ENCODE measurements at places on chromosomes 6 and 20.

DNA sequence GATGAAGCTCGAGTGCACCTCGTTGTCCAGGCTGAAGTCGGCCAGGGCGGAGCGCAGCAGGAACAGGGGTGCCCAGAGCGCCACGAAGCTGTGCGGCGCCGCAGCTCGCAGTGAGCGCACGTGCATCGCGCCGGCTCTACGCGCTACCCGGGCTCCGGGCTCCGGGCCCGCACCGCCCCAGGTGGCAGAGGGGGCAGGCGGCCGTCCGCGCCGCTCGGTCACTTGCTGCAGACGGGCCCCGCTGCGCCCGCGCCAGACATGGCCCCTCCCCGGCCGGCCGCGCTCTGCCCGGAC, 497 bp downstream of the BMP7 start:
- DNase-seq, result no peak

- DNase-seq, result no peak
Observed at GRCh38 chr6:104623052-104623690, 236.5 kb downstream of the HACE1 start.

DNA sequence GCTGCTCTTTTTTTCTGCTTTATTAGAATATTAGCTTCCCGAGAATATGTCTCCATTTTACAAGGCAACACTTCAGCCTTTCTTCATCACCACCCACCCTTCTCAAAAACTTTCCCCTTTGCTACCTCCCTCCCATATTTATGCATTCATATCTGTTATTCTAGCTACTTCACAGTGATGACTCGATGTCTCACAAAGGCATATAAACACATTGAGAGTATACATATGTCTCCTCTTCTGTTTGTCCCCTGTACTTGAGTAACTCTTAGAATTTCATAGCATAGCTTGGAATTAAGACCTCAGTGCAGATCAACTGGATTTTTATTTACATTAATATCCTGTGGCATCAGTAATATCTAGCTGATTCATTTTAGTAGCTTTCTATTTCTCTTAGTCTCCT, 6.5 kb downstream of the RNF144B start:
- DNase-seq, result no peak

- no peak for DNase-seq
Observed at GRCh38 chr6:170097505-170098427, 193.1 kb downstream of the DLL1 start.

GRCh38 chr20:50438986-50439407, 71.2 kb upstream of the PTPN1 start:
- DNase-seq, result no peak

- no peak for DNase-seq
Observed at GRCh38 chr6:53864781-53865180, 70.0 kb downstream of the LRRC1 start.

DNA sequence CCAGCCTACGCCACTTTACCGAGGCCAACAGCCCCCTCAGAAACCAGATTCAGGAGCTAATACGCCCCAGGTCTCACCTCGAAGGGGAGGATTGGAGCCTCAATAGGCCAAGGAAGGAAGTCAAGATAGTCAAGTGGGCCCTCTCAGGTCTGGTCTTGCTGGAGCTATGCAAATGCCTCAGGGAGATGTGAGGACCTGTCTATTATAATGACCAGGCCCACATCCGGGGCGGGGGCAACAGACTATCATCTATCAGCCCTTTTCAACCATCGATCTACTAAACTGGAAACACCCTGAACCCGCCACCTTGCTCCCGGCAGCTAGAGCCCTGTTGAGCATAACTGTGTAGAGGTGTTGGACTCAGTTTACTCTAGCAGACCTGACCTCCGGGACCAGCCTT, 12.7 kb upstream of the GSTA3 start:
- no peak for DNase-seq

- DNase-seq, result no peak
Observed at GRCh38 chr6:121216928-121217327, 117.4 kb downstream of the TBC1D32 start.

DNA sequence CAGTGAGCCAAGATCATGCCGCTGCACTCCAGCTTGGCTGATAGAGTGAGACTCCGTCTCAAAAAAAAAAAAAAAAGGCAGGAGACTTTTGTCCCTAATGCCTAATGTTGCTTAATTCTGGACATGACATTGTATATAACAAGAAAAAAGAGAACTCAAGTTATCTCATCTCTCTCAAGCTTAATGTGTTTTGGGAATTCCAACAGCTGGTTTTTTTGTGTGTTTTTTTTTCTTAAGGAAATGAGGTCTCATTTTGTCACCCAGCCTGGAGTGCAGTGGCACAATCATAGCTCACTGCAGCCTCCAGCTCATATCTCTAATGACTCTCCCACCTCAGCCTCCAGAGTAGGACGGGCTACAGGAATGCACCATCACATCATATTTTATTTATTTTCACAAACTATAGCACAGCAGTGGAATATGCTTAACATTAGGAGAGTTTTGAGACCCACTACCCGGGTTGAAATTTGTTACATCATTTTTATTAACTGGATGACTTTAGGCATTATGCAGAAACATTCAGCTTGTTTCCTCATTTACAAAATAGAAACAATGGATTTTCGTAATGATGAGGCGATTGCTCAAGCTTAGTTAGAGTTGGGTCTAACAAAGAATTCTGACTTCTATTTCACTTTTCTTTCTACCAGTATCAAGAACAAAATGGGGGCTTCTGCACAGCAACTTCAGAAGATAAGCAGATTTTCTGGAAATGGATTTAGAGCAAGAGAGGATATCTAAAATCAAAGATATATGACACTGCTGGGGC, 104.1 kb upstream of the BTN3A2 start:
- no peak for DNase-seq

DNA sequence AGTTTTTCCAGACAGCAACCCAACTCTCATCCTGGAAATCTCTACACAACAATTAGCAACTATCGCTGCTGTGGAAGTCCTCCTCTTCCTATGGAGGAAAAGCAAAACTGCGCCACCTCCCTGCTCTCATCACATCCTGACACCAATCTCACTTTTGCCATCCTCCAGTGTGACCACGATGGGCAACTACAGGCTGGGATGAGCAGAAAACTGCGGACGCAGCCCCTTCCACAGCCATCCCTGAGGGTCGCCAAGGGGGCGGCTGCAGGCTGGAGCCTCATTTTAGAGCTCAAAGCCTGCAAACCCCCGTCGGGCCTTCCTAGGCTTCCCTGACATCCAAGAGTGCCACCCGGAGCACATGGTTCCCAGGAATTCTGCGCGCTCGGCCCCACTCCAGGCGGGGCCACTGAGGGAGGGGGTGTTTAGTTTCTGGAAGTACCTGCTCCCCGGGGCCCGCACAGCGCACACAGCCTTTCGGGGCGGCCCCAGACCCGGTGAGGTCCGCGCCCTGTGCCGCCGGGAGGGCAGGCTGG, 1.2 kb downstream of the TCFL5 start:
- DNase-seq, result no peak

DNA sequence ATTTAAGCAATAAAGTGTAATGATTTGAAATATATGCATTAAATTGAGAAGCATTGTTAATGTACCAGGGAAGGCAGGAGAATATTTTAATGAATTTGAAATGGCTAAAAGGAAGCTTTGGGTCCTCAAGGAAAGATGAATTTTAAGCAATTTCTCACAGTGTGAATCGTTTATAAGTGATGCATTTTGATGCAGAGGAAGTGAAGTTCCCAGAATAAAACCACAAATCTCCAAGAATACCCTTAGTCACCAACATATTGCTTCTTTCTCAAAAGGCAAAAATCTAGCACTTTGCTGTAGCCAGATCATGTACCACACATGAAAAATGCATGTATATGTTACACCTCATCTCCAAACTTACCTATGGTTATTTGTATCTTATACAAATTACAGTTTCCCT, 11.7 kb downstream of the TPD52L1 start:
- no peak for DNase-seq

GRCh38 chr20:22974354-22974753, 60.8 kb upstream of the SSTR4 start:
- no peak for DNase-seq

GRCh38 chr20:62516338-62516737, 40.5 kb upstream of the GATA5 start:
- DNase-seq, result no peak

- no peak for DNase-seq
Observed at GRCh38 chr6:73515204-73515655, 5.6 kb downstream of the EEF1A1 start.

- DNase-seq, result no peak
Observed at GRCh38 chr6:153966001-153966400, 73.0 kb upstream of the OPRM1 start.

GRCh38 chr6:44161997-44162338, 3.3 kb downstream of the CAPN11 start:
- DNase-seq, result no peak

DNA sequence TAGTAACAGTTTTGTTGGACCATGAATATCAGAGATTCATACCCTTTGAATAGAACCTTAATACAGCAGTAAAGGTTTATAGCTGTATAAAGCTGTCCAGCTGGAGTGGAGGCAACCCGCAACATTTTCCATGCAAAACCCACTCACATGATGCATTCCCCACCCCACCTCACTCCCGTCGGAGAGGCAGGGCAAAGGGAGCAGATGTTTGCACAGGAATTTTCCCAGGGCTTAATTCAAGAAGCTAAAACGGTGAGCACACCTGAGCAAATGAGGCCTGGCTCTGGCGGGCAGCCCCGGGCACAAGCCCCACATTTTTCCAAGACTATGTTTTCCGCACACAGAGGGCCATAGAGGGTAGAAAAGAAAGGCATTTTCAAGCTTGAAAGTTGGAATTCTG, 191.7 kb downstream of the FOXC1 start:
- no peak for DNase-seq

DNA sequence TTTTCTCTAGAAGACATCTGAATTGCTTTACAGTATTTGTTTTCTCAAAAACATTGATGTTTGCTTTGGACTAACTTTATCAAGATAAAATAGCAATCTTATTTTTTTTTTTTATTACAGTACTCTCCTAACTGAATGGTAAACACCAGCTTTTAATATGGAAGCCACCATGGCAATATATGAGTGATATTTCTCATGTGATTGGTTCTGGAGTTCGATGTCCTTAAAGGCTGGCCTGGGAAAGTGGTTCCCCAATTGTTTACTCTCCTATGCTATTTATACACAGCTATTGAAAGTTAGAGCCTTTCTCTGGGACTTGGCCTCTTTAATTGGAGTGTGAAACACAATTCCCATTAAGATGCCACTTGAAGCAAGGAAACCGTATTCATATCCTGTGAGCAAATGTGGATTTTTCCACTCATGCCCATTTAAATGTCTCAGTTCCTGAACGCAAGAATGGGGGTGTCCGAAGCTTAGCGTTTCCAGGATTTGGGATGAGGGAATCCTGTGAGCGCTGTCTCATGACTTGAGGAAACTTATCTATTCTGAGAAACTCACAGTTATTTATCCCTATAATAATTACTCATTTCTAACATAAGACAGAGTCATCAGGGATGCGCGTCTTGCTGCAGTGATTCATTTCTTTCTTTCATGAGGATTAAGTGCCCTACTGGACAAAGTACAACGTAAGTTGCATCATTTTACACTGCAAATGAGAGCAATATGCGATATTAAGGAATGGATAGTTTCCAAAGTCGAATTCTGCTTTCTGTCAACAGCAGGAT, 143.3 kb upstream of the PREP start:
- no peak for DNase-seq

GRCh38 chr6:5462856-5463255, 201.5 kb downstream of the FARS2 start:
- DNase-seq, result no peak

DNA sequence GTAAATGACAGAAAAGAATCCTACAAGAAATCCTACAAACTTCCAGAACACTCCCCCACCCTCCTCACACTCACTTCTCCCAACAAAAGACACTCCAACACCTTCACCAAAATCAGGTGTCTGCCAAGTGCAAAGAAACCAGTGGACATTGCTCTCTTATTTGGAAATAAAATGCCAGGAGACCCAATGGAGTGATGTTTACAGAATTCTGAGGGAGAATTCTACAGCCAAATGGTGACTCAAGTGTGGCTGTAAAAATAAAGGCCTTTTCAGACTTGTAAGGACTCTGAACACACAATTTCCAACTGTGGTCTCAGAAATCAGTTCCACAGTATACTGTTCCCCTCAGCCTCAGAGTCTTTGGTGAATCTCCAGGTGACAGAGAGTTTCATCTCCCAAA, 109.6 kb upstream of the CARMIL1 start:
- DNase-seq, result no peak

DNA sequence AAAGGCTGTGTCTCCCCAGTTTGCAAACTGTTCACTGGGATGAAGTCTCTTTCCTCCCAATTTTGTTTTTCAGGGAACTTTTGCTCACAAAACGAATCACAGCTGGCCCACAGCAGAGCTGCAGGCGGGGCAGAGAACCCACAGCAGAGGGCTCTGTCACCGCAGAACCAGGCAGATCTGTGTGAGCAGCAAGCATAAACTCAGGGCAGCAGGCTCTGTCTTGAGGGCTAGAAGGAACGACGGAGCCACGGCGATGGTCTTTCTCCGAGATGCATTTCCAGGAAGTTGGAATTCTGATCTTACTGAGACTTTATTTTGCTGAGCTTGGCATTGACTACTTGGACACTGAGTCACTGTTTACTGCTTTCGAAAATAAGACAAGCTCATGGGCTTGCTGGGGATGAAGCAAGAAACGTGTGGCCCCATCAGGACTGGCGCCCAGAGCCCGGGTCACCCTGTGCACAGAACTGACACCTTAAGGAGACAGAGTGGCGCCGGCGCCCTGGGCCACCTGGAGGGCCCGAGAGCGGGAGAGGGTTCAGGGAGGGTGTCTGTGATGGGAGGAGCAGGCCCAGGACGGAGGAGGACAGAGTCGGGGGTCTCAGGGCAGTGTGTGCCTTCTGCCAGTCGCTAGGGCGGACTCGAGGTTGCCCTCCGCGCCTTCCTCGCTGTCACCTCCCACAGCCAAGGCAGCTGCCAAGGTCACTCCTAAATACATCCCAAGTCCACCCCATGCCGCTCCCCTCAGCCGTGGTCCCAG, 106.3 kb upstream of the NXT1 start:
- no peak for DNase-seq

- DNase-seq, result no peak
Observed at GRCh38 chr20:12156252-12156651, 238.6 kb downstream of the BTBD3 start.

- no peak for DNase-seq
Observed at GRCh38 chr20:36541227-36541767, at the start of gene MYL9. Gene MYL9, plus strand, starts transcription at chr20:36541519. Its CDS starts 3,366 bp downstream, at chr20:36544885.

DNA sequence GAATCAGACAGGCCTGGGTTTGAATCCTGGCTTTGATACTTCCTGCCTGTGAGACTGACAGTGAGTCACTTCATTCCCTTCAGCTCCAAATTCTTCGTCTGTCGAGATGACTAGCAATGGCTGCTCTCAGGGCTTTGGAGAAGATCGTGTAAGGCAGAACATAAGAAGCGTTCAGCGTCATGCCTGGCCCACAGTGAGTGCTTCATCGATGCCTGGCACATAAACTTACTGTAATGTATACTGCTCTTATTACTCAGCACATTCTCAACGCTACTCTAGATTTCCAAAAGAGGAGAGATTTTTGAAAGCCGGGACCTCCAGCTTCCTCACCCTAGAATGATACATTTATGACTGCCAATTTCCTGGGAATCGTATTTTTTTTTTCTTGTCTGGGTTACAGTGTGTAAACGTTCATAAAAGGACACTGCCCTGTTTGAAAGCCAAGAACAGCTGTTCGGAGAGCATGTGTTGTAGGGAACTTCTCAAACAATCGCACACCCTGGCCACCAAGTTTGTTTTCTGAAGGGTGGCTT, 16.2 kb upstream of the BCAS1 start:
- DNase-seq, result no peak

GRCh38 chr6:151014404-151015100, 149.1 kb downstream of the MTHFD1L start:
- peak; percentile 3 for DNase-seq

- DNase-seq, result no peak
Observed at GRCh38 chr6:53982366-53983050, 128.7 kb upstream of the MLIP start.

All from NCI-H446 (cell line).